ENCODE measurements at places on chromosomes 7 and 10.
A peak's percentile ranks its signal among the peaks of the same experiment; 100 is the strongest.

- DNase-seq, result no peak
Observed at GRCh38 chr10:19874190-19874589, 58.0 kb downstream of the PLXDC2 start.

DNA sequence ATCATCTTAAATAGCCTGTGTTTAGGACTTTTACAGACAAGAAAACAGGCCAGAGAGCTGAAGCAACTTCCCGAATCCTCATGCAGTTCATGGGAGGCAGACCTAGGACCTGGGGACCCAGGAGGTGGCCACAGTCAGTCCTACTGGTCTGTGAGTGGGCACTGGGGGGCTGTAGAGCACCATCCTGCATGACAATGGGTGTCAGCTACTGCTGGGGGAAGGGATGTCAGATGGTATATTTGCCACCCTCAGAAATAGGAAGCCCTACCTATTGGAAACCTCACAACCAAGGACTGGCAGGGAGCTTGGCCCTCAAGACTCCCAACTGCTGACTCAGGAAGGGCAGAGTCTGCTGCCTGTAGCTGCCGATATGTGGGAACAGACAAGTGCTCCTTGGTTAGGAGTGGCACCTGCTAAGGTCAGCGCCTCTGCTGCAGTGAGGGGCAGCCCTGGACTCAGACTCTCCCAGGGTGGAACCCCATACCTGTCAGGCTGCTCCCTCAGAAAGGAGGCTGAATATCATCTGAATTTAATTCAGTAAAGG, 29.7 kb downstream of the OGDH start:
- no peak for DNase-seq

- DNase-seq, result no peak
Observed at GRCh38 chr10:21950566-21950965, 53.0 kb downstream of the DNAJC1 start.

DNA sequence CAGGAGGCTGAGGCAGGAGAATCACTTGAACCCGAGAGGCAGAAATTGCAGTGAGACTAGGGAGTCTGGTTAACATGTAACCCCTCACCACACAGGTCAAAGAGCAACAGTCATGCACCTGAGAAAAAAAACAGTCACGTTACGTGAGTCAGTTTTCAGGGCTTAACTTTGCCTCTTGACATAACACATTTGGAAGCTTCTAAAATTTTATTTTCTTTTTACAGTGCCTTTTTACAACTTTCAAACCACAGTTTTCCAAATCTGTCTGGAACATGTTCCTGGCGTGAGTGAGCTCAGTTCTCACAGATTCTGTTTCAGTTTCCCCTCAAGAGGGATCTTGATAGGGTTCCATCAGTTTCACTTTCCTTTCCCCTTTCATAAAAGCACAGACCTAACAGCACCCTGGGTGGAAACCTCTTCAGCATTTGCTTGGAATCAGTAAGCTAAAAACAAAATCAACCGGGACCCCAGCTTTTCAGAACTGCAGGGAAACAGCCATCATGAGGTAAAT, 4.4 kb downstream of the IFIT3 start:
- DNase-seq, result no peak

DNA sequence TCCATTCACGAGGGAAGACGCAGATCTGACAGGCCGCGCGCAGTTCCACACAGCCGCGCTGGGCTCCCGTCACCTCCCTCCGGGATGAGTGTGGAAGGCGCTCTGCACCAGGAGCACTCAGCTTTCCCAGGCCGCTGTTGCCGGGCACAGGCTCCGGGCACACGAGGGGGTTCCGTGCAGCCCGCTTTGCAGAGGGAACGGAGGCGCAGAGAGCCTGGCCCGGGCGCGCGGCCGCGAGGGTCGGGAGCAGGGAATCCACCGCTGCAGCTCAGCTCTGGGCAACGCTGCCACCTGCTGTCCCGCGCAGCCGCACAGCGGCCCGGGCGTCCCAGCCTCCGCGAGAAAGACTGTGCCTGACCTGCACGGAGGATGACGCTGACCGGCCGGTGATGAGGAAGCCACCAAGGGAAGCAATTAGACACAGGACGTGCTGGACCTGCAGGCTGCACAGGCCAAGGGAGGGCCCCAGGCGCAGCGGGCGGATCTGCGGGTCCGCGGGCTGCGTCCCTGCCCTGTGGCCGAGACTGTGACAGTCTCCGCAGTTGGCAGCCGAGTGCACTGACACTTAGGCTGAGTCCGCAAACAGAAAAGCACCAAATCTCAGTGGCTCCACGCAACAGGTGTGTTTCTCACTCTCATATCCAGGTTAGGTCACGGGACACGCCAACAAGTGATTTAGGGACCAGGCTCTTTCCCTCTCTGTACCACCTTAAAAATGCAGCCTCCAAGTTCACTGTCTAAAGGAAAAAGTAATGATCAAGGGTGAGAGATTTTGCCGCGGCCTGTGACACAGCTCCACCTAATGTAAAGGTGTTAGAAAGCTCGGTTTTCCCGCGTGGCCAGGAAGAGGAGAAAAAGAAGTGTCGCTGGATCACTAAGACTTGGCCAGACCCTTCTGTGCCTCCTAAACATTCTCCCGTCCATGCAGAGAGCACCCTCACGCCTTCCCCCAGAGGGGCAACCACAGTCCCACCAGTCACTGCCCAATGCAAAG, 94.5 kb downstream of the SEC61G start:
- DNase-seq, result peak; percentile 61

GRCh38 chr7:117995850-117996650, 122.8 kb upstream of the CTTNBP2 start:
- DNase-seq, result no peak

GRCh38 chr10:80474597-80474910, 20.4 kb downstream of the TSPAN14 start:
- DNase-seq, result peak; percentile 28

DNA sequence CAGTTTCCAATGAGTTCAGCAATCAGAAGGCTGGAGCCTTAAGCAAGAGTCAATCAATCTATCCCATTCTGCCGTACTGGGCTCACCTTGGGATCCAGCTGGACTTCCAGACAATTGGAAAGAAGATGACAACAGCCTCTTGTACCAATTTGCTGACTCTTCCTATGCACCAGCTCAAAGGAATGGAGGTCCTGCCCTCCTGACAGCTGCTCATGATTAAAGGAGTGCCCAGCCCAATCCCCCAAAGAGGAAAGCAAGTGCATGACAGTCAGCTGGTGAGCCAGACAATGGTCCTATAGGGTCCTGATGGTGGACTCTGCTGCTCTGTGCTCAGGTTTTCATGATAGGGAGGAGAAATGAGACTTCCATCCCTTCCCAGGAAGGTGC, 25.1 kb downstream of the VSTM4 start:
- DNase-seq, result no peak

- DNase-seq, result no peak
Observed at GRCh38 chr10:102291221-102291905, 46.0 kb downstream of the GBF1 start.

- no peak for DNase-seq
Observed at GRCh38 chr10:62749093-62749683, 55.3 kb upstream of the ADO start.

DNA sequence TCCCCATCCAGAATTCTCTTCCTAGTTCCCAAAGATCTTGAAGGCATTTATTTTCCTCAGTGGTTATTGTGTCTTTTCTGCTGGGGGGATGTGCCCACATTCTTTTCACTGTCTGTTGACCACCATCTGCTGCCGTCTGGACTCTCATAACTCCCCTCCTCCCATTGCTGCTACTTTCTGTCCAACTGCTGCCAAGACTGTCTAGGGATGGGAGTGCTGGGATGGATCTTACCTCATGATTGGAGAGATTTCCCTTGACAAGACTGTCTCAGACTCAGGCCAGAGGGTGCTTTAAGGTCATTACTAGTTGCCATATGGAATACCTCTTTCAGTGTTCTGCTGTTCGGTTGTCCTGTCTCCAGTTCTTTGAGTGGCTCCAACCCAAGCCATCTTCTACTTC, 141.6 kb downstream of the C1GALT1 start:
- no peak for DNase-seq

GRCh38 chr7:36208426-36208825, 55.4 kb downstream of the EEPD1 start:
- no peak for DNase-seq

GRCh38 chr10:102714621-102715455, at the start of gene SFXN2:
Gene SFXN2 (plus strand): TSS chr10:102714636. CDS start chr10:102726637, 12,001 bp downstream.
- peak; percentile 77 for DNase-seq

- DNase-seq, result no peak
Observed at GRCh38 chr7:159017210-159017609, 127.5 kb downstream of the VIPR2 start.

- no peak for DNase-seq
Observed at GRCh38 chr7:81884817-81885216, 115.0 kb upstream of the HGF start.

DNA sequence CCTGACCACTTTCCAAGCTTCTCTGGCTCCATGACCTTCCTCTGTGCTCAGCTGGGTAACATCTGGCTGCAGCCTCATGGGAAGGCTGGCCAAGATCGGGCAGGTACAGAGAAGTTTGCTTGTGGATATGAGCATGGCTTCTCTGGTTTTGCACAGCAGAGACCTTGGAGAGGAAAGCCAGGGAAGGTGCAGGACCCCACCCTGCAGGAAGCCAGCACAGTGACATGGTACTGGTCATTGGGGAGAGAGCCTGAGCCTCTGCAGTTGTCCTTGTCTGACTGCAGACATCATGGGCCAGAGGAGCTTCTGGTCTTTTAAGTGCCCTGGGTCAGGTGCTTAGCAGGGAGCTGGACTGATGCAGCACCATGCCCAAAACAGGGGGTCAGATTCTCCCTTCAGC, 70.6 kb upstream of the LEP start:
- DNase-seq, result peak; percentile 45

DNA sequence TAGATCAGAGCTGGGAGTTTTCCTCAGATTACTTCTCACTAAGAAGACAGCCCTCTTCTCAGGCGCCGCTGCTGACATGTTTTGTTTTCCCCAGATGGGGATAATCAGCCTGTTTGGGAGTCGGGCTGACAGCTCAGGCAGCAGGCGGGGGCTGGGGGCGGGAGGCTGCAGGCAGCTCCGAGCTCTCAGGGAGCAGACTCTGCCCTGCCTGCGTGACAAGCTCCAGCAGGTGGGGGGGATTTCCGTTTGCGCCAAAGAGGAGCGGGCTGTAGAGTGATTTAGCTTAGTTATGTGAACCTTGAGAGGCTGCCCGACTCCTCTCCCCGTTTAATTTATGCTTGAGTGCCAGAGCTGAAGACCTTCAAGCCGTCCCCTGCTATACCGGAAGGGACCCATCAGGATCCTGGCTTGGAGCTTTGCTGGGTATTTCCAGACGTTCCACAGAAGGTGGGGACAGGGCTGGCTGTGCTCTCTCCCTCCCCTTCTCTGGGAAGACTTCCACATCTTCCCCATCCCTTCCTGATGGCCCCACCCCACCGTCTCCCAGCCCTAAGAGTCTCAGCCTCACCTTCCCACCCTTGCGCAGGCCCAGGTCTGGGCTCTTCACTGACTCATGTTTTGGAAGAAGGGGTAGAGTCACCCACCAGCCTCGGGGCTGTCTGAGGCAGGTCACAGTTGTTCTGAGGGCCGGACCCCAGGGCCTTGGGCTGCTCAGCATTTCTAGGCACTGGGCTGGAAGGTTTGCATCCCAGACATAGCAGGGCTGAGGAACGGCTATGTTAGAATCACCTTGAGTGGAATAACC, 24.7 kb upstream of the ADCYAP1R1 start:
- no peak for DNase-seq

DNA sequence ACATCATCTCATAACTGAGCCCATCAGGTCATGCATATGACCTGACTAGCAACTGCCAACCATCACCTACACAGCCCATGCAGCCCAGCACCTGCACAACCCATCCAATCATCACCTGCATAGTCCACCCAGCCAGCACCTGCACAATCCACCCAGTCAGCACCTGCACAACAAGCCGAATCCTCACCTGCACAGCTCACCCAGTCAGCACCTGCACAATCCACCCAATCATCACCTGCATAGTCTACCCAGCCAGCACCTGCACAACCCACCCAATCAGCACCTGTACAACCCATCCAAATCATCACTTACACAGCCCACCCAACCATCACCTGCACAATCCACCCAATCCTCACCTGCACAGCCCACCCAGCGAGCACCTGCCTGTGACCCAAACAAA, 33.4 kb upstream of the WDFY4 start:
- no peak for DNase-seq

GRCh38 chr10:50624413-50624865, 683 bp upstream of the SGMS1 start:
- peak; percentile 98 for DNase-seq

- DNase-seq, result no peak
Observed at GRCh38 chr10:71623098-71623985, 96.2 kb downstream of the C10orf105 start.

- DNase-seq, result no peak
Observed at GRCh38 chr10:21336476-21337170, 188.9 kb downstream of the SKIDA1 start.

DNA sequence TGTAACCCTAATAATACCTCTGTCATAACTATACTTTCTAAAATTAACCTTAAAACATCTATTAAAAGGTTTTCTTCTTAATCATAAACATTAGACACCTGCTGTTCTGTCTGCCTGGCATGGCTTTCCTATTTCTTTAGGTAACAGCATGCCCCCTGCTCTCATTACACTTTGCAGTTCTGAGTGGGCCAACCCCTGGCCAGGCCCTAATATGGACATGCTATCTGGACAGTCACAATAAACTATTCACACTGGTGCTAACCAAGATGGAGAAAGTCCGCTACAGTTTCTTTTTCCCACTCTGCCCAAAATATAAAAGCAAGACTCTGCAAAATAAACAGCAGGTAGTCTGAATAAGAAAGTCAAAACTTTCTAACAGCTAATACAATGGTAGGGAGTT, 84.0 kb downstream of the ELAPOR2 start:
- no peak for DNase-seq

DNA sequence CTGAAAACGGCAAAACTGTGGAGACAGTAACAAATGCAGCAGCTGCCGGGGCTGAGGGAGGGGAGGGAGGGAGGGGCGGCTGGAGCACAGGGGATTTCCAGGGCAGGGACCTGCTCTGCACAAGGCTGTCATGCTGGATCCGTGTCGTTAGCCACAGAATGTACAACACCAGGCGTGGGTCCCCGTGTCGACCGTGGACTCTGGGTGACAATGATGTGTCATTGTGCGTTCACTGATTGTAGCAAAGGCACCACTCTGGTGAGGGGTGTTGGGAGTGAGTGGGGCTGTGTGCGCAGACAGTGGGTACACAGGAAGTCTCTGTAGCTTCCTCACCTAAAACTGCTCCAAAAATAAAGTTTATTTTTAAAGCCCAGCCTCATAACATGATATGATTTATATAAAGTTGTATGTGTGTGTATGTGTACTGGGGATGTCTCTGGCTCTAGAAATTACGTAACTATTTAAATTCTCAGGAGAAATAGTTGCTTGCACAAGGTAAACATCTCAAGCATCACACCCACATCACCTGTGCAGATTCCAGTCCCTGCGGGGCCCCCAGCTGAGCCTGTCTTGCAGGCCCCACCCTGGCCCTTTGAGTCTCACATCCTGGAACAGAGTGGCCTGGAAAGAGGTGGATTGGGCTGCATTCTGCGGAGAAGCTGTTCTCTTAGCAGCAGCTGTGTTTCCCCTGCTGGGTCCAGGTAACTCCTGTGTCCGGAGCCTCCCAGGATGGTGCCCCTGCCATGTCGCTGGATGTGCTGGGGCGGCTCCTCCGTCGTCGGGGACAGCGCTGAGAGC, 135.7 kb downstream of the DYNC2I1 start:
- DNase-seq, result no peak
